ENCODE measurements at places on chromosomes 12 and 14.

GRCh38 chr14:39967885-39968284 is 535.7 kb upstream of the FBXO33 start:
- no peak overlapping the region for H3K27ac ChIP-seq
- no peaks in the 10 kb centered on the region for H3K27me3 ChIP-seq
- no peak overlapping the region for H3K4me3 ChIP-seq
- H3K36me3 ChIP-seq: no peaks in the 10 kb centered on the region

DNA sequence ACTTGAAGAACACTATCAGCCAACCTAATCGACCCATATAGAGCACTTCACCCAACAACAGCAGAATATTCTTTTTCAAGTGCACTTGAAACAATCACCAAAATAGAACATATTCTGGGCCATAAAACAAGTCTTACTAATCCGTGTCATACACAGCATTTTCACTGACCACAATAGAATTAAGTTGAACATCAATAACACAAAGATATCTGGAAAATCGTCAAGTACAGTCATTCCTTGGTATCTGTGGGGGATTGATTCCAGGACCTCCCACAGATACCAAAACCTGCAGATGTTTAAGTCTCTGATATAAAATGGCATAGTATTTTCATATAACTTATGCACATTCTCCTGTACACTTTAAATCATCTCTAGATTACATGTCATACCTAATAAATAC is 295.7 kb downstream of the BCL11B start:
- H3K27me3 ChIP-seq: no peaks in the 10 kb centered on the region
- no peak for DNase-seq
- H3K27ac ChIP-seq: no peak overlapping the region
- no peaks in the 10 kb centered on the region for H3K36me3 ChIP-seq
- no peak overlapping the region for H3K4me3 ChIP-seq

- no peak overlapping the region for H3K27ac ChIP-seq
- H3K27me3 ChIP-seq: no peaks in the 10 kb centered on the region
- no peak for DNase-seq
- no peak overlapping the region for H3K4me3 ChIP-seq
- H3K4me1 ChIP-seq: no peaks in the 10 kb centered on the region
Observed at GRCh38 chr12:27331927-27332324, 710 bp upstream of the BMAL2 start.

- H3K36me3 ChIP-seq: no peaks in the 10 kb centered on the region
- DNase-seq: no peak
- peaks cover 3% of the 10 kb centered on the region for H3K4me1 ChIP-seq
Observed at GRCh38 chr14:104865081-104865630, at the start of gene CEP170B. TSS of gene CEP170B (plus strand) at chr14:104865268. CDS start at chr14:104868451, 3,183 bp downstream.

DNA sequence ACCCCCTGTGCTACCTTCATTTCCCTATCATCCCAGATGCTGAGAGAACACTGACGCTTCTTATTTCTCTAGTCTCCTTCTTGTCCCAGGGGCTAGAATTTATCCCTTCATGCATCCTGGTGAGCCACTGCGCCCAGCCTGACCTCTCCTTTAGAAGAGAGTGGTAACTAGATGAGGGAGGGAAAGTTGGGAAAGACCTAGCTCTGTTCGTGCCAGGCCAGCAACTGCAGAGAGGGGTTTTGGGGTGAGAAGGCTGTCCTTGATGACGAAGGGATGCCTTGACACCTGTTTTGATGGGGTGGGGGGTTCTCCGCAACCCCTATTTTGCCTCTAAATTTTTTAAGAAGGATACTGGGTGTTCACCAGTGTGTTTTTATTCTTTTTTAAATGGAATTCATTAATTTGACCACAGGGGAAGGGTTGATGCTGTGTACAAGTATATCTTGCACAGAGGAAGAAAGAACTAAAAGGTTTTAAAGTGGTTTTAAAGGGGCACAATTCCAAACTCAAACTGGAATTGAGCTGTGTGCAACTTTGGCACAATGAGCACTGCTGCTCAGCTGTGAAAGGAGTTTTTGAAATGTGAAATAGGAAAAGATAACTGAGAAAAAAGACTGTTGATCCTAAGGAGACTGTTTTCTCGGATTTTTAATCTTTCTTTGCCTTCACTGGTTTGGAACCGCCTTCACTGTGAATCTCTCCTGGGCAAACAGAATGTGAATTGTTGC is 7.0 kb upstream of the MMP19 start:
- H3K36me3 ChIP-seq: no peaks in the 10 kb centered on the region
- peak overlapping the region; percentile 98 for H3K27ac ChIP-seq
- H3K4me3 ChIP-seq: no peak overlapping the region

- no peaks in the 10 kb centered on the region for H3K36me3 ChIP-seq
- H3K4me1 ChIP-seq: no peaks in the 10 kb centered on the region
- no peak for DNase-seq
Observed at GRCh38 chr12:123576611-123577010, 7.7 kb upstream of the TMED2 start.

GRCh38 chr12:104605685-104606084 is 148.9 kb downstream of the CHST11 start:
- peak overlapping the region; percentile 88 for H3K27ac ChIP-seq
- no peak overlapping the region for H3K4me3 ChIP-seq
- H3K27me3 ChIP-seq: no peaks in the 10 kb centered on the region
- no peaks in the 10 kb centered on the region for H3K4me1 ChIP-seq

DNA sequence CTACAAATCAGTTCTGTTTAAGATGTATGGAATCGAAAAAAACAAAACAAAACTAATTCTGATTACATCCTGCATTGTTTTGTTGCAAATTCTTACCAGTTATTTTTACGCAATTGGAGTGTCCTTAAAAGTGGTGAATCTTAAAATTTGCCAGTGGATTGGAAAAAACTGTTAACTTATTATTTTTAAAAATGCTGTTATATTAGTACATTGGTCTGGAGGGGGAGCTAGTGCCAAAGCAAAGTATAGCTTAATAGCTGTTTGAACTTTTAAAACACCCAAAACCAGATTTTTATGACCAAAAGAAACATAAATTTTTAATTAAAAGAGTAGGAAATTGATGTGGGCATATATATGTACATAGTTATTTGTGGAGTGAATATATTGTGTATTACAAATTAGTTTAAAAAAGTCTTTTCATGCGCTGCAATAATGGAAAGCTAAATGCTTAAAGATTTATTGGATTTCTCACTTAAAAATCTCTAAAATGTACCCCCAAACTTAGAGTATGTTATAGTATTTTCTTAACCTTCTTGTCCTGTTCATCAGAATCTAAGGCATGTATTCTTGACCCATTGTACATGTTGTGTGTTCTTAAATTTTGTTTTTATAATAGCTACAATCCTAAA is 2.5 kb downstream of the FUT8 start:
- H3K4me1 ChIP-seq: no peaks in the 10 kb centered on the region
- no peaks in the 10 kb centered on the region for H3K36me3 ChIP-seq
- no peak overlapping the region for H3K27ac ChIP-seq
- no peaks in the 10 kb centered on the region for H3K27me3 ChIP-seq
- no peak overlapping the region for H3K4me3 ChIP-seq
- DNase-seq: no peak
